ENCODE measurements at places on chromosomes 7 and 10.

DNA sequence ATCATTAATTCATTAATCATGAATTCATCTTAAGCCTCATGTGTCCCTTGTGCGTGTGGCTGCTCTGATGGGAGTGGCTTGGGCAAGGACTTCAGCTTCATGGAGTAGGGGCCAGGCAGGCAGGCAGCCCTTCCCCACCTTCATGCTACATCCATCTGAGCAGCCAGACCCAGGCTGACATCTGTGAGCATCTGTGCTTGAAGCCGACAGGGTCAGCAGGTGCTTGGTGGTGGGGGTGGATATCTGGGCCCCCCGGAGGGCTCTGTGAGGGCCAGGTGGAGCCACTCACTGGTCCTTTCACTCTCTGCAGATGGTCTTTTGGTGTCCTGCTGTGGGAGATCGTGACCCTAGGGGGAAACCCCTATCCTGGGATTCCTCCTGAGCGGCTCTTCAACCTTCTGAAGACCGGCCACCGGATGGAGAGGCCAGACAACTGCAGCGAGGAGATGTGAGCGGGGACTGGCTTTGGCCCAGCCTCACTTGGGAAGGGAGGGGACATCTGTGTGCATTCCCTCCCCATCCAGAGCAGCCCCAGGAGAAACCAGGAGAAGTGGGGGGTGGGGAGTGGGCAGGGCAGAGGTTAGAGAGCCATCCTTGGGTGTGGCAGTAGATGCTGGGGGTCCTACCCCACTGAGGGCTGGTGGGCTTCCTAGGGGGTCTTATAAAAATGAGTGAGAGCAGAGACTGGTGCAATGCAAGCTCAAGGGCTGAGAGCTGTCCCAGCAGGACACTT lies 14.7 kb upstream of the CSGALNACT2 start:
- no peak for DNase-seq

DNA sequence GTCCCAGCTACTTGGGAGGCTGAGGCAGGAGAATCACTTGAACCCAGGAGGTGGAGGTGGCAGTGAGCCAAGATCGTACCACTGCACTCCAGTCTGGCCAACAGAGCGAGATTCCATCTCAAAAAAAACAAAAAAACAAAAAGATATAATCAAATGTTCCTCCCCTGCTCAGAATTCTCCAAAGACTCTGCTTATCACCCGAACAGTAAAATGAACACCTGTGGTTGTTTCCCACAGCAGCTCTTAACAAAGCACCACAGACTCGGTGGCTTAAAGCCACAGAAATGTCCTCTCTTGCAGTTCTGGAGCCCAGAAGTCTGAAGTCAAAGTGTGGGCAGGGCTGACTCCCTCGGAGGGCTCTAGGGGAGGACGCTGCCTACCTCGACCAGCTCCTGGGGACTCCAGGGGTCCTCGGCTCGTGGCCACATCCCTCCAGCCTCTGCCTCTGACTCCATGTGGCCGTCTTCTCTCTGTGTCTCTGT lies 4.1 kb upstream of the INTS1 start:
- no peak for DNase-seq

DNA sequence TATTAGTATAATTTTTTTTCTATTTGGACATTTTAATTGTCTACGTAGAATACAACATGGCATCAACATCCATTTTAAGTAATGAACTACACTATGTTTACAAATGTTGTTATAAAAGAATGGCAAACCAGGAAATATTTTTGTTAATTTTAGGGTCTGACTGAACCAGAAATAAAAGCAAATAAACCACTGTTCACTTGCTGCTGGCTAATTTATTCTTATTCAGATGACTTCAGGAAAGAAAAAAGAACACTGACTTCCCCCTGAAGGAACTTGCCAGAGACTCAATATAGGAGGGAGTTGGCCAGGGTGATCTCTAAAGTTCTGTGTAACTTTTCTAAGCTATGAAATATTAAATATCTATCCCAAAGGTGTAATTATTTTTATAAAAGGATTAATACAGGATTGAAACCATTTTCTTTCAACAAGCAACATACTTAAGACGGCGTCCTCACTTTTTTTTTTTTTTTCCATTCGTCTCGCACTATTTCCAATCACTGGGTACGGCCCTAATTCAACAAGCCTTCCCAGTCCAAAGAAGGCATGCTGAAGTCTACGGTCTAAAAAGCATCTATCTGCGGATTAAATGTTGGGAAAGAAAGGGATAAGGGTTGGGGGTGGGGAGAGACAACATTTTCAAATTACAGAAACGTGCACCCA lies 1.2 kb downstream of the USP6NL start:
- no peak for DNase-seq

DNA sequence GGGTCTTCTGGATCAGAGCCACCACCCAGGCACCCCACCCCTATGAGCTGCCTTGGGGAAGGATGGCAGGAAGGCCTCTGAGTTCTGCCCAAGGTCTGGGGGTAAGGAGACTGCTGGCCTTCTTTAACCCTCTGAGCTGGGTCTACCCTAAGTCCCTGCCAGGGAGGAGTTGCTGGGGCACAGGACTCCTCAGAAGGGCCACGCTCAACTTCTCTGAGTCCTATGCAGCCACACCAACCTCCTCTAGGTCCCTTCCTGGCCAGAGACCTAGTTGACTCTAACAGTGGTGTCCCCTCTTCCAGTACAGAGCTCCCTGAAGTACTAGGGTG lies 2.6 kb upstream of the NEURL1 start:
- no peak for DNase-seq

DNA sequence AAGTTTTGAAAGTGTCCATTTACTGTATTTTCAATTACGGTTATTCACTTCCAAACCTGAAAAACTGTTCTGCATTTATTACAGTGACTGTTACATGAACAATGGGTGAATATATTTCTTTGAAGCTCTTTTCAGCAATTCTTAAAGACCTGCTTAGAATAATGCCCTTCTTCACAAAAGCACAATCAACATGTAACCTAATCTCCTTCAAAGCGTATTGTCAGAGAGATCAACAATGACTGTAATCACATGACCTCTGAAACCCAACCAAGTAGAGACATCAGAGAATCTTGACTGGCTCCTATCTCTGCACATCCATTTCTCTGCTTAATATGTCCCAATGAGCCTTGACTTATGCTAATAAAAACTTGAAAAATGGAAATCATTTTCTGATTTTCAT lies 126.7 kb downstream of the NRCAM start:
- no peak for DNase-seq

DNA sequence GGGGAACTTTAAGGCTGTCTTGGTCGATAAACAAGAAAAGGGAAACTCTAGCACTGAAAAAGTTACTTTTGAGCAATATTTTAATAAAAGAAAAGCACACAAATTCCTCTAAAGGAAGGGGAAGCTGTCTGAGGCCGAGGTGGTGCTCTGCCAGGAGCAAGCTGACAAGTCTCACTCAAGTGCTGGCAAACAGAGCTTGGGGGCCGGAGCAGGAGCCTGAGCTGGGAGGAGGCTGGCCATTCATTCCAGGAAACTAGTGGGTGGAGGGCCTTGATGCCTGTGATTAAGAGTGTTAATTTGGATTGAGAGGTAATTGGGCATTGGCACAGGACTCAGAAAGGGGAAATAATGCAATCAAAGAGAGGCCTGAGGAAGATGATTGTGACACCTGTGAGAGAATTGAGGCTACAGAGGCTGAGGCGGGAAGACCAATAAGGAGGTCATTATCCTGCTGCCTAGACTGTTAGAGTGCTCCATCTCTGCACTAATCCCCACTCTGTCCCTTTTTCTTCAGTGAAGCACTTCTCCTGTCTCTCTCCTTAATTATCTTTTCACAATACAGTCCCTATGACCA lies 154.9 kb upstream of the COL1A2 start:
- DNase-seq: no peak

- no peak for DNase-seq
These were observed 70.2 kb downstream of the ABCC2 start for GRCh38 chr10:99852481-99853213.

DNA sequence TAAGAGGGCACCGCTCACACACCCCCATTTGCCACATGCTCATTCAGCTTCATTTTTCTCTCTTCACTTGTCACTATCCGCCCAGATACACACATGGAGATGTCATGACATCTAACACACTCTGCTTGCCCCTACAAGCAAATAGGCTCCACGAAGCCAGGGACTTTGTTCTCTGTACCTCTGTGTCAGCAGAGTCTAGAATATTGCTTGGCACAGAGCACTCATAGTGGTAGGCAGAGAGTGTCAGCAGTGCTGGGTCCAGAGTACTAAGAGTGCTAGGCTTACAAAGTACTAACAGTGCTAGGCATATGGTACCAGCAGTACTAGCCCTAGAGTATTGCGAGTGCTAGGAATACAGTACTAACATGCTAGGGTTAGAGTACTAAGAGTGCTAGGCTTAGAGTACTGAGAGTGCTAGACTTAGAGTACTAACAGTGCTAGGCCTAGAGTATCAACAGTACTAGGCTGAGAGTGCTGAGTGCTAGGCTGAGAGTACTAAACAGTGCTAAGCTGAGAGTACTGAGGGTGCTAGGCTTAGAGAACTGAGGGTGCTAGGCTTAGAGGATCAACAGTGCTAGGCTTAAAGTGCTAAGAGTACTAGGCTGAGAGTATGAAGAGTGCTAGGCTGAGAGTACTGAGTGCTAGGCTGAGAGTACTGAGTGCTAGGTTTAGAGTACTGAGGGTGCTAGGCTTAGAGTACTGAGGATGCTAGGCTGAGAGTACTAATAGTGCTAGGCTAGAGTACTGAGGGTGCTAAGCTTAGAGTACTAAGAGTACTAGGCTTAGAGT lies 166.1 kb downstream of the PRKAG2 start:
- no peak for DNase-seq

DNA sequence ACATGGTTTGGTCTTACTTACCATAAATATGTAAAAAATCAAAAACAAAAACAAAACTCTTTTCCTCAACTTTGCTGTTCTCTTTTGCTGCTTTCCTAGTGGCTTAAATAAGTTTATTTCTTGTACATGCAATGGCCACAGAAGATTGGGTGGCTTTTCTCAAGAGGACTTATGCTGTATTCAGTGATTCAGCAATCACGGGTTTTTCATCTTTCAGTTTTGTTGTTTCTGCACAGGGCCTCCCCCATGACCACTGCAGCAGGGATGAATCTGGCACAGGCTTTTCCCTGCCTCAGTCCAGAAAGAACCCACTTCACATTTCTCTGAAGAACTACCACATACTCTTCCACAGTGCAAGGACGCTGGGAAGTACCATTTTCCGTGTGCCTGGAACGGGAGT lies 355.0 kb downstream of the RNLS start:
- no peak for DNase-seq
